ENCODE measurements at places on chromosomes 3 and 15.
A peak's percentile ranks its signal among the peaks of the same experiment; 100 is the strongest.

DNA sequence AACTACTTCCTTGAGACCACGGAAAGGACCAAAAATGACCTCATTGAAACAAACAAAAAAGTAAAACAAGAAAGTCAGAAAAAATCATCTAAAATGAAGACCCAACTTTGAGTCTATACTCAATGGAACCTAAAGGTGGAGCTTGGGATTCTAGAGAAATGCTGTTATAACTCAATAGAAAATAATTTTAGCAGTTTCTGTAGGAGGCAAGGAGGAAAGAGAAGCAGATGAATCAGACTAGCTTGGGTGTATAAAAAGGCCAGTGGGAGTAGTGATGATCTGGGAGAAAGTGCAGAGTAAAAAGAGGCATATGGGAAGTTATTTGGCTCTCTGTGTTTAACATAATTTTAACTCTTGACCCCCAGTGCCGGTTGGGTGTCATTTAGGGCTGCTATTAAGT, 94.4 kb downstream of the TMCO5A start:
- no peak for DNase-seq

DNA sequence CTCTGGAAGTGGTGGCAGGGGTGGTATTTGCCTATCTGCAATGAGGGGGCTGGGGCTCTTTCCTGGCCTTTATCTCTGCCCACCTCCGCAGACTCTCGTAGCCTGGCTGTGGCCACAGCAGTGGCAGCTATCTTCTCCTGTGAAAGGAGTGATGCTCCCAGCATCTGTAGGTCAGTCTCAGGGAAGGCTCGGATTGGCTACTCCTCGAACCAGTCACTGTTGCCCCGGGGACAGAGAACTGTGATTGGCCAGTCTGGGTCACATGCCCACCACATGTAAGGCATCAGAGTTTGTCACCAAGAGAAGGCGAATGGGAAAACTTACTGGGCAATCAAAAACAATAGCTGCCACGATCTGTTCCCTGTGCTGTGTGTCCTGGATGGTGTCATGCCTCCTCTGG, 30.1 kb upstream of the FGD5 start:
- peak; percentile 21 for DNase-seq

DNA sequence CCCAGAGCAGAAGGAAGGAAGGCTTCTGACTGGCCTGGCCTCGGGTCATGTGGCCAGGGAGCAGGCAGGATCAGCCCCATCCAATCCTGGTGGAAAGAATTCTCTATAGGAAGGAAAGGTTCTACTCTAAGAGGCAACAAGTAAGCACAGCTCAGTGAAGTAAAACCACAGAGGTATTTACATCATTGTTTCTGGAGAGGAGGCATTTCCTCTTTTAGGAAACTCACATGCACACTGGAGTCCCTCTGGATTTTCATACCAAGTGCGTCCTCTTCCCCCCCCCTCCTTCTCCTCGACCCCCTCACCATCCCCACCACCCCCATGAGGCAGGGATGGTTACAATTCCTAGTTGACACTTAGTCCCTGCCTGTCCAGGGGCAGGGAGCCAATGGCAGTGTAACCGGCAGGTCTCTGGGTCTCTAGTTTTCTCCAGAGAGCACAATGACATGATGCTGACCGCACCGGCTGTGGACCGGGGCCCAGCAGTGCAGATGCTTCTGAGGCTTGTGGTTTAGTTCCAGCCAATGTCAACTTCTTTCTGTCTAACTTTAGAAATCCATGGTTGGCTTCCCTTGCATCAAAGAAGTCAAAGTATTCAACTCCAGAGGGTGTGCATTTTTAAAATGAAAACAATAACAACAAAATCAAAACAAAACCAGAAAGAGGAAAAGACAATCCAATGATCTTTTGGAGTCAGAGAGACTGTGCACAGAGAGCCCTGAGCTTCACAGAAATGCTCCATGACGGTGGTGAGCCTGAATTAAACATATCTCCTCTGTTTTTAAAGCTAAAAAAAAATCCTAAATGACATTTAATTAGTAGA, 230.3 kb upstream of the TLE3 start:
- no peak for DNase-seq

- DNase-seq: no peak
Measured at GRCh38 chr3:184346480-184347190, 9.2 kb downstream of the FAM131A start.

DNA sequence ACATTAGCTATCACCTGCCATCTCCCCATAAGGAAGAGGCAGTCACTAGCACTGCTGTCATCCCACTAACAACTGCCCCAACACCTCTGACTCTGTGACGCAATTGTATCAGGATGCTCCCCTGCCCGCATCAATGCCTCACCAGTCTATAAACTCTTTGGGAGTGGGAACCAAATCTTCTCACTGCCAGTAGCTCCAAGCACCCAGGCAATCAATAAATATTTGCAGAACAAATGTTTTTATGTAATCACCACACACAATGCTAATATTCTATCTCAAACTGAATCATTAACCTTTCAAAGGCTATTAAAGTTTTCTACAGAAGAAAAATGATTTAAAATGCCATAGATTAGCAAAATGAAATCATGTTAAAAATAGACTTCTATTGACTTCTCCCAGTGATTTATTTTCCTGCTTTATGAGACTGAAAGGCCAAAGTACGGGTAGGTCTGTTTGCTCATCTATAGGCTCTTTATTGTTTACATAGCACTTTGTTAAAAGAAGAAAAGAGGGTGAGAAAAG, 131.3 kb downstream of the PLD1 start:
- no peak for DNase-seq

- no peak for DNase-seq
Measured at GRCh38 chr3:9233814-9234600, 15.4 kb downstream of the SRGAP3 start.

- DNase-seq: peak; percentile 65
Measured at GRCh38 chr3:159828542-159828943, 160.1 kb upstream of the IL12A start.

DNA sequence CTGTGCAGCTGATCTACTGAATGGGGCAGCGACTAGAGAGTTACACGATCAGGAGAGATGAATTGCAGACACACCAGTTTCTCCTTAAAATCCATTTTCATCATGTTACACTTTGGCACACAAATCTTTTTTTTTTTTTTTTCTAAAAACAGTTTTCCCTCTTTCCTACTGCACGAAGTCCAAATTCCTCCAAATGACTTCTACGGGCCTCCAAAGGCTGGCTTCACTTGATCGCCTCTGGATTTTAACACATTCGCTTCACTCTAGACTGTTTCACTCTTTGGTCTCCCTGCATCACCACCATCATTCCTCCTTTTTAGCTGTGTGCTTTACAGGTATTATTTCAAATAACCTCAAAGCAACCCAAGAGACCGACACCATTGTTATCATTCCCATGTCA, 268.6 kb downstream of the RORA start:
- no peak for DNase-seq

DNA sequence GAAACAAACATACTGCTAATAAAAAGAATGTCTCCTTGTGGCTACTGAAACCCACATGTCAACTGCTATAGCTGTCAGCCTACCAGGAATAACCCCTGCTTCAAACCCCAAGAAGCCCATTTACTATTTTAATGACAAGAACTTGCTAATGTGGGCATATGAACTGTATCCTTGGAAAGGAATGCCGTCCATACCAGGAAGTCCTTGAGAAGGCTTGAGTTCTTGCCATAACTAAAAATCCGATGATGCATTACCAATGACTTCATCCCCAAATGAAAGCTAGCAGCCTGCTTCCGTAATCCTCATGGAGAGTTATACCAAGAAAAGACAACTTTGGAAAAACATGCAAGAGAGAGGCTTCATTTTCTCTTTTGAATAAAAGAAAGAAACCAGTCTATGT, 34.8 kb downstream of the MINDY4B start:
- no peak for DNase-seq

- no peak for DNase-seq
Measured at GRCh38 chr15:62190274-62190673, 25.2 kb upstream of the C2CD4B start.

DNA sequence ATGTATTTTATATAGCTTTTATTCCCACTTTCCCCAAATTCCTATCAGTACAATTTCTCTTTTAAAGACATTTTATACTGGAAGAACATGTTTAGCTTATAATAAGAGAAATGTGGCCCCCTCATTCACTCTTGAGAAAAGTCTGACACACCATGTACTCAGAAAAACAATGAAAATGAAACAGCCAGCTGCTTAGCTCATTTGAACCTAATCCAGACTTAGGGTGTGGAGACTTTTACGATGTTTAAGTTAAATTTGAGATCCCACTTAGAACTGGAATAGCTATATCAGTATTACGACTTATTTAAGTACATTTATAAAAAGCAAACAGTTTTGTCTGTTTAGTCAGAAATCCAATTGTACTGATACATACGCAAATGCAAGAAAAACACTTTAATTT, 252.3 kb upstream of the ARRDC4 start:
- no peak for DNase-seq

DNA sequence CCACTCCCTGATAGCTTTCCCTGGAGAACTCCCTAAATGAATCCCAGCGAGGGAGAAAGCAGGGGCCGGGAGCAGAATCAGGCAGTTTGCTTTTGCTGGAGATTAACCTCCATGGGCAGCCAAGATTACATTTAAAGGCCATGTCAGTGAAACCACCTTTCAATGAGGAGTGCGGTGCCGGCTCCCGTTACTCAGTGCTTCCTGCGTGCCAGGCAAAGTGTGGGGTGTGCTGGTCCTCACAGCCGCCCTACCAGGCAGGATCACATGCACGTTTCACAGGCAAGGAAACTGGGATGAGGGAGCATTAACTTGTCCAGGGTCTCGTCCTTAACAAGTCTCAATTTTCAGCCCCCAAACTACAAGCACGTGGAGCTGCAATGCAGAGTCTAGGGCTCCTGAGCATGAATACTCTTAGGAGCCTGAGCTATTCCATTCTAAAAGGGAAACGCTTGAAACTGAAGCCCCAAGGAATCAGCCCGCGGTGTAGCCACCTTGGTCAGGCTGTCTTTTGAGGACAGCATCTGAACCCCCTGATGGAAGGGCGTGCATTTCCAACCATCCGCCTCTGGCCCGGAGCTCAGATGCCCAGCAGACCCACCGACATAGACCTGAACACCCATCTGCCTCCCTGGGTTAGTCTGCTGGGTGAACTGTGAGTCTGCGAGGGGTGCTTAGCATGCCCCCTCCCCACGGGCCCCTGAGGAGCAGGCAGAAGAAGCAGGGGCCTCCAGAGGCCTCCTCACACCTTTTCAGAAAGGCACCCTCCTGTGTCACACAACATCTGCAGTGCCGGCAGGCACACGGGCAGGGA, 5.6 kb downstream of the IGDCC3 start:
- DNase-seq: no peak

DNA sequence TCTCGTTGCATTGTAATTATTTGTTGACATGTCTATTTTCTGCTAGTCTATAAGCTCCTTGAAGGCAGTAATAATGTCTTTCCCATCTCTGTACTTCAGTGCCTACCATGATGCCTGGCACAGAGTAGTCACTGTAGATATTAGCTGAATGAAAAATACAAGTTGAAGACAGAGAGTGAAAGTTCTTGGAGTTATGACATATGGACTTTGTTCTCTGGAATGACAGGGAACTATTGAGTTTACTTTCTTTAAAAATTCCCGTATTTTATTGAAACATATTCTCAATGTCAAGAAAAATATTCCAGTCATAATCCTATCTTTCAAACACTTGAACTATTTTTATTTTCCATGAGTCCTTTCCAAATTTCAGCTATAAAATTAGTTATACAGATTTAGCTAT, 3.0 kb downstream of the BLM start:
- no peak for DNase-seq

DNA sequence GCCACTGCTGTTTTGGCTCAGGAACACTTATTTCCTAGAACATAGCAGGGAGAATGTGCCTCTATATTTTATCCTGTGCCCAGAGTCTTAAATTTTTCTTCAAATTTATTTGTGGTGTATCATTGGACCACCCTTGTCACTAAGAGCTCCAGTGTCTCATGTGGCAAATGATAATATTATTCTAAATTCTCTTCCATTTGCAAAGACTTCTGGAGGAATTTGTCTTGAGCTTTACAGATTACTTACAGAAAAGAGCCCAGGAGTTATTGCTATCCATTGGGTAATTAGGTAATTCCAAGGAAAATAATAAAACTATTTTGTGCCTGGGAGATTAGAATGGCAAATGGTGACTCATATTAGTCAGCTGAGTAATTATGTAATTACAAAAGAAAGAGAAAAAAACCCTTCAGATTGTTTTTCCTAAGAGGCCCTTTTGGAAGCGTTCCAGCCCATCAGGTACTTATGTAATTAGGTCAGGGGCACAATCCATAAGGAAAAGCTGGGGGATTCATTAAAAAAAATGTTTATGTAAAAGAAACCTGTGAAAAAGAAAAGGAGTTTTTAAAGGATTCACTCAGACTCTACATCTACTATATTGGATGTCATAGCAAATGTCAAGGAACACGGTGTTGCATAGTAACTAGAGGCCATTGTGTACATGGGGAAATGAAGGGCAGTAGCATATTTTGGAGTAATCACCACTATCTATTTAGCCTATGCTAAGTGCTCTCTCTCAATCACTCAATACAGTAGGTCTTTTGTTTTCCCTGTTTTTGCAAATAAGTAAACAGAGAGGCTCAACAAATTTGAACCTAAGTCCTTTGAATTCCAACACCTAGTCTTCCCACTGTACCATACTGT, 380.9 kb upstream of the RARB start:
- DNase-seq: no peak

DNA sequence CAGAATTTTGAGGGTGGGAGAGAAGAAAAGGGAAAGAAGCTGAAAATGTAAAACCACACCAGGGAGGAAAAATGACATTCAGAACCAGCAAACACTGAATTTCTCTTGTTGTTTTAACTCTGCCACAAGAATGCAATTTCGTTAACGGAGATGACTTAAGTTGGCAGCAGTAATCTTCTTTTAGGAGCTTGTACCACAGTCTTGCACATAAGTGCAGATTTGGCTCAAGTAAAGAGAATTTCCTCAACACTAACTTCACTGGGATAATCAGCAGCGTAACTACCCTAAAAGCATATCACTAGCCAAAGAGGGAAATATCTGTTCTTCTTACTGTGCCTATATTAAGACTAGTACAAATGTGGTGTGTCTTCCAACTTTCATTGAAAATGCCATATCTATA, 15.5 kb downstream of the GREM1 start:
- DNase-seq: no peak

DNA sequence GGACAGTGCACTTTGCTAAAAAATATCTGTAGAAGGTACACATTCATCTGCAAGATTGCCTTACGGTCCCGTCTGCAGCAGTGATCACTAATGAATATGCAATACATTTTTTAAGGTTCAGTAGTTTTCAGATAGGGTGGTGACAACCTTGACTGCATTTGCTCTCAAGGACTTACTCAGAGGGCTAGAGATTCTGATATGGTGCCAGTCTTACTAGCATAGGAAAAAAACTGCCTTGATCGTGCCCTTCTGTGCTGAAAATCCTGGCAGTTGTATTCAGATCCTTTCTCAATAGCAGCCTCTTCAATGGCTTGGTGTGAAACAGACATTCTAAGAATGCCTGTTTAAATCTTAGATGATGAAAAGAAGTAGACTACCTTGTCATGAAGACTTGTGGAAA, 411.9 kb upstream of the CCDC54 start:
- no peak for DNase-seq

All from RKO (cell line).